ENCODE measurements at places on chromosomes 6 and 20.

GRCh38 chr6:69391106-69391505 is 405.7 kb downstream of the LMBRD1 start:
- DNase-seq, result no peak

- peak; percentile 91 for DNase-seq
Measured at GRCh38 chr20:5316188-5317158, at the start of gene PROKR2. Gene PROKR2 (minus strand): TSS chr20:5316954. CDS start chr20:5314369, 2,585 bp downstream.

- no peak for DNase-seq
Measured at GRCh38 chr20:48458601-48459385, 369.0 kb downstream of the PREX1 start.

DNA sequence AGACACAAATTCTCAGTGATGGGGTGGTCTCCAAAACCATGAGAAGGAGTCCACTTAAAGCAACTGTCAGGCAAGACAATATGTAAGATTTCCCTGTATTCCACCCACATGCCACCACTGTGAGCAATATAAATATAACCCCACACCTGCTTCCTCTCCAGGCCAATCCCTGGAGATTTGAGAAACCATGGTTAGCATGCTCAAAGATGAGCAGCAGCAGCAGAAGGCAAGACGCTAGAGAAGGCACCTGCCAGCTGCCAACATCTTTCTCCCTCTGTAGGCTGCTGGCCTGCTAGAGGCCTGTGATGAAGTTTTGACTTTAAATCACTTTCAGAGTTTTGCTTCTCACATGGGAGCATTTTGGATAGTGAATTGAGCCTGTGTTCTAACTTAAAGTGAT is 7.9 kb upstream of the SOD2 start:
- no peak for DNase-seq

DNA sequence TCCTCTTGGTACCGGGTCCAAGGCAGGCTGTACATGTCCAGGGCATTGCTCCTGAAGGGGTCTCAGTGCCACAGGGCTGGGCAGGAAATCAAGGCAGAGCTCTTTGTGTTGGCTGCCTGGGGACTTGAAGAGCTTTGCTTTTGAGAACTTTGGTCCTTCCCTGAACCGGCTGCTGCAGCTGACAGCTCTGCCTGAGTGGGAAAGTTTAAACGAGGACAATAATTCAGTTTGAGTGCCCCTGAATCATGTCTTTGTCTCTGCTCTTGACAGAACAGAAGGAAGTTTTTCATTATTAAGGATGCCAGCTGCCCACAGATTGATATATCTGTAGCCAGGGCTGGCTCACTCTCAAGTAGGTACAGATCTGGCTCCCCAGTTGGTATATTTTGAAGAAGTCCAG is 56.1 kb downstream of the ANKRD6 start:
- DNase-seq, result no peak

- DNase-seq, result no peak
Measured at GRCh38 chr6:73234733-73235132, 9.4 kb upstream of the KHDC1L start.

DNA sequence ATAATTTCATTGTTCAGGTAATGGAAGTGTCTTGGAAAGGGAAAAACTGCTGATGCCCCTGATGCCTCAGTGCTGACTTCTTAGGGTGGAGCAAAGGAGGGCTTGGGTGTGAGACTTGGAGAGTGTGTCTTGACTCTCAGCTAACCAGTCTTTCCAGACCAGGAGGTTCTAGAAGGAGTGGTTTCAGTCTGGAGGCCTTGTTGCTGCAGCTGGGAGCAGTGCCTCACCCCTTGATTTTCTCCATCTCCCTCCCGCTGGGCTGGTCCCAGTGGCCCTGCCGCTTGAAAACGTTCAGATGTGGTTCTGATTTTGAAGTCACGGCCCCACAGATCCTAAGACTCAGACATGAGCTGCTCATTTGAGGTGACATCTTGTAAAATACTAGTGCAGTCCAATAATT is 5.4 kb downstream of the DSP start:
- DNase-seq, result peak; percentile 44
